ENCODE measurements at places on chromosomes 7 and 10.

GRCh38 chr10:89393898-89394297 is 1.5 kb downstream of the IFIT1 start:
- DNase-seq: no peak

- peak; percentile 72 for DNase-seq
These were observed 220.8 kb upstream of the PRSS58 start for GRCh38 chr7:142478479-142479220.

DNA sequence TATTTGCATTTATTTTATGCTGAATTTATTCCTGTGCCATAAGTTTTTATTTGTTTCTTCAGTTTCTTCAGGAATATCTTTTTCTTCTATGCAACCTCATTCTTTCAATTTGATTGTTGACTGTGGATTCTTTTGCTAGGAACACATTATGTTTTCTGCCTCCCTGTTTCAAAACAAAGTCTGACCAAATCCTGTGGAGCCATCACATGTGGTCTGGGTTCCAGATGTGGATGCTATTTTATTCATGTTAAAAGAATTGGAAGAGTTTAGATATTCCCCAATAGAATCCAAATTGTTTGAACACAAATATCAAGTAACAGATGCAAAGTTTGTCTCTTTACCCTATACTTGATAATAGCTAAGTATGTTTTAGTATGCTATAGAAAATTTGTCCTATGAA is 56.8 kb upstream of the LRRC17 start:
- DNase-seq: no peak

DNA sequence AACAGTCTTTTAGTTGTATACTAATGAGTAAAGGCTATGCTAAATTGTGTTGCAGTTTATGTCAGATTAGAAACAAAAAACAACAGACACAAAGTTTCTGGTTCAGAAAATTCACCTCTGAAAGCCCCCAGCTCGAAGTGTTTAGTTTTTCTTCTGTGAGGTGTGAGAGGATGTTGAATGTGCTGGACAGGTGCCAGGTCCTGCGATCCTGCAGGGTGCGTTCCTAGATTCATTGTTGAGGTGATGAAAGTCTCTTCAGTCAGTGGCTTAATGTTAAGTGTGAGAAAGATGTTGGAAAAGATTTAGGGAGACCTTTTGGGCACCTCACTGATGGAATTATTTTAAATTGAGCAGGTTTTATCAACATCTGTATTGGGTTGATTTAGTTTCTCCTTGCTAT is 287.3 kb downstream of the SDK1 start:
- no peak for DNase-seq

GRCh38 chr7:26854876-26855855 is 9.2 kb downstream of the SKAP2 start:
- no peak for DNase-seq

GRCh38 chr7:15764010-15764409 is 77.5 kb upstream of the MEOX2 start:
- no peak for DNase-seq

GRCh38 chr10:124621637-124622036 is 122.5 kb downstream of the FAM53B start:
- no peak for DNase-seq

DNA sequence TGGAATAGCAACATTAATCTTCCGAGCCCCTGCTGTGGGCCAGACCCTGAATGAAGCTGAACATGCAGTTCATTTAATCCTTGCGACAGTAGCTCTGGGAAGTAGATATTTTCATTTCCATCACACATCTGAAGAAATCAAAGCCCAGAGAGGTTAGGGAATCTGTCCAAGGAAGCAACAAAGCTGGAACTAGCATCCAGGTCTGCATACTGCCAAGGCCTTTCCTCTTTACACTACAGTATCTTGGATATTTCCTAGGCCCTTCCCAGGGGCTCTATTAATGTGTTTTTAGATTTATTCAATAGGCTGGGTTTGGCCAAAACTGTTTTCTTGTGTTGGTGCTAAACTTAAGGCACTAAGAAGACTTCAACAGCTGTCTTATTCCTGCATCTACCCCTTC is 48.1 kb downstream of the FAM13C start:
- no peak for DNase-seq

DNA sequence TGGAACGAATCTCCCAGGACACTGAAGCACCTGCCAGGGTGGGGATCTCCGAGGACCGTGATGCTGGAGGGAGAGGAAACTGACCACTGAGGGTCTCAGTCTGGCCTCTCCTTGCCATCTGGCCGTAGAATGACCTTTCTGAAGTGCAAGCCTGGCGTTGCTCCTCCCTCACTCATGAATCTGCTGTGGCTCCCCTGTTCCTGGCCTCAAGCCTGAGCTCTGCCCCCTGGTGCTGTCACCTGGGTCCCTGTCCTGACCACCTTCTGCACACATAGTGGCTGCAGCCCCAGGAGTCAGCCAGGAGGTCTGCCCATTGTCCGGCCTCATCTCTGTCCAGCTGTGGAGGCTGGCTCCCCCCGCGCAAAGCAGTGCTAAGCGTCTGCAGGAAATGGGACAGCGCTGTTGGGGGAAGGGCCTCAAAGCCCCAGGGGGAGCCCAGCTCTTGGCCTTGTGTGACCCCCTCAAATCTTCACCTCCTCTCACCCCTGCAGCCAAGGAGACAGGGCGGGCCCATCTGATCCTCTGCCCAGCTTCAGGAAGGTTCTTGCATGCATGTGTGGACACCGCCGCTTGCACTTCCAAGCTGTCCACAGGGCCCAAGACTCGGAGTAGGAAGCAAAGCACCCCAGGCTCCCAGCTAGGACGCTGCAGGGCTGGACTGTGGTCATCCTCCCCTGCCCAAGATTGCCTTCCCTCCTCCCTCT is 65.7 kb downstream of the MYL10 start:
- no peak for DNase-seq

GRCh38 chr7:86008898-86009297 is 634.8 kb upstream of the GRM3 start:
- no peak for DNase-seq

DNA sequence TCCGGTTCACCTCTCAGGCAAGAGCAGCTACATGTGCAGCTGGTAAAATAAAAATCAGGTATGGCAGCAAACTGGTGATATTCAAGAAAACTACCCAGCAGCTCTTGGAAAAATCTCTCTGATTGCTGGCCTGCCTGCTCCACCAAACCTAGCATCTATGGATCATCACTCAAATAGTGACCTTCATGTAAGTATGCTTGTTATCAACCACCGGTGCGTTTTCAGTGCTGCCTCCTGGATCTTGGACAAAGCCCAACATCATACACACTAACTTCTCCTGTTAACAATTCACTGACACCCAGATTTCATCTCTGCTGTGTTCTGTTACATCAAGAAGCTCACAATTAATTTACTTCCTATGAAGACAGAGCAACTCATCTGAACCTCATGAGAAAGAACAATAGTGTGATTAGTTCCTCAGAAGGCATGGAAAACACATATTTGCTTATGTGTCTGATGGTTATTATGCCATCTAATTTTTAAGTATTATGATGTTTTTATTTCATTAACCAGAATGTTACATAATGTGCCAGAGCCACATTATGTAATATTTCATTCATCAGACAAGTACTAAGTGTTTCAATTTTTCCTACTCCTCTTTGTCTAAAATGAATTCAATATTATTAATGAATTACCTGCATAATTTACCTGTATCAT is 8.8 kb downstream of the CDK6 start:
- DNase-seq: peak; percentile 53

GRCh38 chr10:4130685-4131084 is 345.7 kb upstream of the KLF6 start:
- no peak for DNase-seq

DNA sequence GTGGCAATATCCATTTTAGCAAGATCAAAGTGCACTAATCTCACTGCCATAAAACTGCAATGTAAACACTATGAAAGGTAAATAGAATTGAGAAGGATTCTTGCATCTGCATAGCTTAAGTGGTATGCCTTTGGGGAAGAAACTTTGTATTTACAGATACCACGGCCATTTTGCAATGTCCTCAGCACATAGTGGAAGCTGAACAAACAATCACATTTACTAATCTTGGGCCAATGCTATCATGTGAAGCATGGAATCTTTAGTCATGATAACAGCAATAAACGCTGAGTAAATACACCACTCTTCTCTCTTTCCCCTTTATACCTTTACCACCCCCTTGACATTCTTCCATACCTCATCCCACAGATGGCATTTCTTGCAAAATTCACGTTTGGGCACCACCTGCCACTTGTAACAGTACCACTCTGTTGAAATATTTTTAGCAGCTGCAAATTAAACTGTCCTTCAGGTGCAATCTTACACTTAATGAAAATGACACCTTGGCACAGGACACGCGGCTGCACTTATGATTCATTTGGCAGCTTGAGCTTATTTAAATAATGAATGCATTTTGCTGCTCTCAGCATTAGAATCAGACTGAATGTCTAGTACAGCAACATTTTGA is 171.8 kb downstream of the SEMA3A start:
- DNase-seq: no peak

DNA sequence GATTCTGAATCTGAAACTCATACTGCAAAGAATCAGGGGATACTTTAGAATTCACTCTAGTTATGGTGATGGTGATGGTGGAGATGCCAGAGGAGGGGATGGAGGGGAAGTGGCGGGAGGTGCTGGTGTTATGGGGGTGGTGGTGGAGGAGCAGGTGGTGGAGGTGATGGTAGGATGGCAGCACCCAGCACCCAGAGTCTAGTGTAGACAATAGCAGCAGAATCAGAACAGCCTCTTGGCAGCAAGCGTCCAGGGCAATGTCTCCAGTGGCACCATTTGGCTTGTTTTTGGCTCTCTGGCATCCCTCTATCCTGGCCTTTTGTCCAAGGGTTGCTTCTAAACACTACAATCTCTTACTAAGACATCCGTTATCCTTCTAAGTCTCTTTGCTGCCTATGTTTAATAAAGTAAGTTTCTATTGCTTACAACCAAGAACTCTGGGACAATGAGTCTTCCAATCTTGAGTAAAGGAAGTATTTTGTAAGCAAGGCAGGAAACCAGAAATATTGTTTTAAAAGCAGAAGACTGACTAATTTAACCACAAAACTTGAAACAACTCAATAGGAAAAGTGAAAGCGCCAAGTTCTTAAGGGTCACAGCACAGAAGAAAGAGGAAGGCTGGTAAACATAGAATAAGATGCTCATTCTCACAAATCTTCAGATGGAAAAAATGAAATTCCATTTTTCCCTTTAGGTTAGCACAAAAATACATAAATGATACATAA is 42.4 kb upstream of the GDF10 start:
- no peak for DNase-seq

GRCh38 chr7:92325173-92325572 is 79.4 kb downstream of the ANKIB1 start:
- no peak for DNase-seq
